T-helper 2 cell treated with Interferon-gamma antibody and Interleukin-4, amounts not matched to agents 100 ng/mL and 5 ng/mL, for 36 hours (primary cell): ENCODE measurements at places on chromosomes 12 and 14. TPM values are rescaled to one million over a fixed set of nuclear protein-coding genes. Genes with fewer than 3 reads are reported as not detected.

Gene FGF6
- not detected in 2 replicates for total RNA-seq

Gene C14orf132
- total RNA-seq = 0.41 and 0.48 TPM in 2 replicates

Gene MYH7
- not detected in 2 replicates for total RNA-seq

Gene OVCH1
- total RNA-seq = not detected in 2 replicates

Gene CD163L1
- not detected in 2 replicates for total RNA-seq

Gene KRT7
- total RNA-seq = 5.3 and 8.3 TPM in 2 replicates

Gene CLEC1B
- not detected in 2 replicates for total RNA-seq

Gene NEMF
- total RNA-seq = 72.7 and 73.5 TPM in 2 replicates

Gene CMKLR1
- not detected in 2 replicates for total RNA-seq

Gene CRIP2
- 1.5 and 2.1 TPM in 2 replicates for total RNA-seq

Gene CCDC177
- total RNA-seq = not detected in 2 replicates

Gene FAM90A1
- 0.09 and 0.36 TPM in 2 replicates for total RNA-seq

Gene GNB3
- 0.39 and 0.43 TPM in 2 replicates for total RNA-seq

Gene NTN4
- total RNA-seq = not detected in 2 replicates
